ENCODE measurements at places on chromosomes 5 and 9. TPM values are rescaled to one million over a fixed set of nuclear protein-coding genes. Genes with fewer than 3 reads are reported as not detected.

Gene CD74
- 12,792 TPM for polyA plus RNA-seq

Gene PCDHB4
- not detected for polyA plus RNA-seq

Gene LCN9
- not detected for polyA plus RNA-seq

Gene MPDZ
- polyA plus RNA-seq, result not detected

Gene LARP1
- 59.6 TPM for polyA plus RNA-seq

Gene TBCA
- polyA plus RNA-seq, result 74.3 TPM

Gene GFI1B
- 0.63 TPM for polyA plus RNA-seq

Gene CCDC183
- 4.0 TPM for polyA plus RNA-seq

All from B cell (primary cell).